ENCODE measurements at places on chromosomes 4 and X. TPM values are rescaled to one million over a fixed set of nuclear protein-coding genes. Genes with fewer than 3 reads are reported as not detected.

The GLUD2 gene
- total RNA-seq = 2.4 TPM

The EOLA2 gene
- 55.9 TPM for total RNA-seq

The CXCL8 gene
- 9.0 TPM for total RNA-seq

The WWC2 gene
- total RNA-seq = 13.4 TPM

The PASD1 gene
- total RNA-seq = not detected

The ZDHHC15 gene
- total RNA-seq = not detected

The HTRA3 gene
- total RNA-seq = 21.2 TPM

The DDX53 gene
- total RNA-seq = not detected

The JCHAIN gene
- total RNA-seq = not detected

The WDR45 gene
- total RNA-seq = 60.6 TPM

The WAS gene
- 0.27 TPM for total RNA-seq

The C4orf51 gene
- total RNA-seq = not detected

The SLITRK4 gene
- total RNA-seq = not detected

The CDKL5 gene
- 6.1 TPM for total RNA-seq

The ABCG2 gene
- 17.9 TPM for total RNA-seq

The TEX13C gene
- total RNA-seq = not detected

The EPGN gene
- total RNA-seq = not detected

The MND1 gene
- total RNA-seq = 12.3 TPM

The CD38 gene
- total RNA-seq = 12.5 TPM

The RASGEF1B gene
- not detected for total RNA-seq

The KLKB1 gene
- not detected for total RNA-seq

The SHROOM4 gene
- total RNA-seq = not detected

The ASB9 gene
- 21.0 TPM for total RNA-seq

The RAB39B gene
- 0.69 TPM for total RNA-seq

The PRSS12 gene
- total RNA-seq = 0.20 TPM

The NDUFC1 gene
- total RNA-seq = 75.7 TPM

The GPR34 gene
- total RNA-seq = not detected

The DMP1 gene
- 0.06 TPM for total RNA-seq

The LUZP4 gene
- total RNA-seq = not detected

The CACNA1F gene
- not detected for total RNA-seq

The L1CAM gene
- 18.2 TPM for total RNA-seq

The CT45A3 gene
- total RNA-seq = not detected

The MEPE gene
- total RNA-seq = not detected

The COL25A1 gene
- total RNA-seq = not detected

The GATA1 gene
- total RNA-seq = not detected

The LDB2 gene
- total RNA-seq = not detected

The HDX gene
- 1.4 TPM for total RNA-seq

The EXOC1L gene
- not detected for total RNA-seq

The RPS6KA6 gene
- total RNA-seq = 6.5 TPM

The KLHL4 gene
- total RNA-seq = 6.2 TPM

The SYNPO2 gene
- total RNA-seq = 0.98 TPM

The LINC00632 gene
- total RNA-seq = 1.9 TPM

The EREG gene
- total RNA-seq = 18.5 TPM

The RIPPLY1 gene
- total RNA-seq = not detected

The DRD5 gene
- total RNA-seq = not detected

The MAGEB6B gene
- total RNA-seq = not detected

The SLC34A2 gene
- 0.06 TPM for total RNA-seq

The MRPL1 gene
- 23.4 TPM for total RNA-seq

The IL1RAPL1 gene
- total RNA-seq = not detected

The RBMXL3 gene
- total RNA-seq = not detected

The TXLNG gene
- 12.3 TPM for total RNA-seq

The HSFX1 gene
- total RNA-seq = 0.21 TPM

The RTL5 gene
- total RNA-seq = 2.3 TPM

The MAGEC2 gene
- not detected for total RNA-seq

The EOLA1 gene
- total RNA-seq = 21.0 TPM

The ITIH6 gene
- not detected for total RNA-seq
